ENCODE measurements at places on chromosomes 2 and 18.

GRCh38 chr2:96240341-96241038 lies 25.3 kb downstream of the TMEM127 start:
- DNase-seq = peak; percentile 30

GRCh38 chr2:115083225-115083624 lies 640.8 kb downstream of the DPP10 start:
- peak; percentile 35 for DNase-seq

DNA sequence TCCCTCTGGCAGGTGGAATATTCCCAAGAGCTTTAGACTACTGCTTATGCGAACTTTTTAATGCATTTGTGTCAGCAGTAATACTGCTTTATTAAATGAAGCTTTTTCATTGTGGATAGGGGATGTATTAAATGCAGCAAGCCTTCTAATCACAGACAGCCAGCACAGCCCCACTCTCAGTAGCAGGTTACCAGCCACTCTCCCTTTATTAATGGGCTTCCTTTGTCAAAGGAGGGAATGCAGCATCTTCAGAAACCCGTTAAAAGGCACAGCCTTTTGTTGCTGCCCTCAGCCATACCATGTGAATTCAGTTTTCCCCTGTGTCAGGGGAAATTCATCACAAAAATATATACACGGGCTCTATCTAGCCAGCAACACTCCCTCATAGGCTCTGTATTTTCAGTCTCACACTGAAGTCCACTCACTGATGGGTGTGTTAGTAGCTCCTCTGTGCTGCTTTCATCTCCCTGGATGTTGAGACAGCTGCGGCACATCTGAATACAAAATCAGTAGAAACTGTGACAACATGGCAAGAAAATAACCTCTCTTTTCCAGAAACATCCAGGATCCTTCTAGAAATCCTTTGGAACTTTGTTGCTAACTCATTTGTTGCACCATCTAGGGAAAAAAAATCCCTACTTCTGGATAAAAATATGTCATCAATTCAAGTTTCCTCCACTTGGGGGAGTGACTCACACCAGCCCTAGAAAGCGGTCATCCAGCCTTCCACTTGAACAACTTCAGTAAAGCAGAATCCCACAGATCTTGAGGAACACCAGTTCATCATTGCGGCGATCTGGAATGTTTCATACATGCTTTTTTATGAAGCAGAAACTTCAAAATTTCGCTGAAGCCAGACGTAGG lies 48.4 kb downstream of the LRRTM1 start:
- no peak for DNase-seq

GRCh38 chr2:88827821-88828220 lies 136.3 kb downstream of the RPIA start:
- DNase-seq = no peak

- peak; percentile 22 for DNase-seq
Observed at GRCh38 chr18:46098616-46098933, 479 bp upstream of the ATP5F1A start.
